Activated T-helper 1 cell treated with anti-CD3 and anti-CD28 coated beads, Interleukin-12 subunit alpha, Interleukin-12 subunit beta, Interleukin-2, Interleukin-4 antibody, amounts not matched to agents 30 ng/mL and 10 ng/mL and 1 ng/mL, durations not matched to agents 14 hours and 24 hours and 36 hours (primary cell): ENCODE measurements at places on chromosomes 4 and X. TPM values are rescaled to one million over a fixed set of nuclear protein-coding genes. Genes with fewer than 3 reads are reported as not detected.

GRCh38 chr4:125313989-125314667, 627 bp upstream of the FAT4 start:
- DNase-seq = no peak

- no peak for DNase-seq
Observed at GRCh38 chrX:71378732-71379131, 12.6 kb downstream of the TAF1 start.

DNA sequence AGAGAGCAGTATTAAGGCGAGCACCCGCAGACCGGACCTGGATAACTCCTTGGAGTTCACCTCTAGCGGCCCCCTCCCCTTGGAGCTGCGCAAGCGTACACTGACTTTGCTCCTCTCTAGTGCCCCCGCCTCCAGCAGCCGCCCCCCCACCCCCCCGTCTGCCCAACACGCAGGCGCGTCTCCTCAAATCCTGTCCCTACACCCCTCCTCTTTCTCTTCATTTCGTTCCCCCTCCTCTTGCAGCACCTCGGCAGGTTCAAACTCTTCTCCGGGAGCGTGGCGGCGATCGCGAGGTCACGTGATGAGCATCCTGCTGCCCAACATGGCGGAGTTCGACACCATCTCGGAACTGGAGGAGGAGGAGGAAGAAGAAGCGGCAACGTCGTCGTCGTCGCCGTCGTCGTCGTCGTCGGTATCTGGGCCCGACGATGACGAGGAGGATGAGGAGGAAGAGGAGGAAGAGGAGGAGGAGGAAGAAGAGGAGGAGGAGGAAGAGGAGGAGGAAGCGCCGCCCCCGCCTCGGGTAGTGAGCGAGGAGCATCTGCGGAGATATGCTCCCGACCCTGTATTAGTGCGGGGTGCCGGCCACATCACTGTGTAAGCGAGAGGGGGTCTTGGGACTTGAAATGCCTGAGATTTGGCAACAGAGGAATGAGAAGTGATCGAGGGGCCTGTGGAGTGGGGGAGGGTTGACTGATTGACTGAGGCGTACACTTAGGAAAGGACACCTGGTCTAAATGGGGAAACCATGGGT, at the start of gene CHIC1:
TSS of gene CHIC1 (plus strand) at position 214 of the 754 bp plus-strand sequence. CDS start at position 302, 88 bp downstream.
- DNase-seq = peak; percentile 63

GRCh38 chrX:150692296-150692695, 900 bp upstream of the MTMR1 start:
- DNase-seq = no peak

Gene GSPT2
- 12.7 and 13.7 TPM in 2 replicates for total RNA-seq

- DNase-seq = no peak
Observed at GRCh38 chr4:88933414-88934160, 123.4 kb downstream of the FAM13A start.

Gene FAM47A
- not detected in 2 replicates for total RNA-seq
